ENCODE measurements at places on chromosomes 5 and 9.

DNA sequence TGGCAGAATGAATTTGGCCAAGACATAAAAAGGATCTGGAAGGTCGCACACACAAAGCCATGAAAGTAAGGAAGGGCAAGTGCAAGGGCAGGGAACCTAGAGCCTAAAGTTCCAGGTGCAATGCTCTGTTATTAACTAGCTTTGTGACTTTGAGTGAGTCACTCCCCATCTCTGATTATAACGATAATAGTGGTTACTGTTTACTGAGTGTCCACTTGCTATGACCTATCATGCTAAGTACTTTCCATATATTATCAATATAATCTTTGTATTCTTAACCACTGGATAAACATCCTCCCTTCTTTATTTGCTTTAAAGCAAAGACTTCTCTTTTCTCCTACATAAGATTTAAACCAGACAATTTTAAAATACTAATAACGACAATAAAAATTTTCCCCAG, 504.6 kb upstream of the BRINP1 start:
- no peak for DNase-seq
- peaks cover 3% of the 10 kb centered on the region for H3K27me3 ChIP-seq
- H3K27ac ChIP-seq = no peak overlapping the region
- no peaks in the 10 kb centered on the region for H3K36me3 ChIP-seq
- no peak overlapping the region for H3K4me3 ChIP-seq

GRCh38 chr9:83047839-83048775, 14.8 kb downstream of the RASEF start:
- no peaks in the 10 kb centered on the region for H3K4me1 ChIP-seq
- no peak overlapping the region for H3K4me3 ChIP-seq
- no peaks in the 10 kb centered on the region for H3K27me3 ChIP-seq
- H3K36me3 ChIP-seq = no peaks in the 10 kb centered on the region
- DNase-seq = no peak

DNA sequence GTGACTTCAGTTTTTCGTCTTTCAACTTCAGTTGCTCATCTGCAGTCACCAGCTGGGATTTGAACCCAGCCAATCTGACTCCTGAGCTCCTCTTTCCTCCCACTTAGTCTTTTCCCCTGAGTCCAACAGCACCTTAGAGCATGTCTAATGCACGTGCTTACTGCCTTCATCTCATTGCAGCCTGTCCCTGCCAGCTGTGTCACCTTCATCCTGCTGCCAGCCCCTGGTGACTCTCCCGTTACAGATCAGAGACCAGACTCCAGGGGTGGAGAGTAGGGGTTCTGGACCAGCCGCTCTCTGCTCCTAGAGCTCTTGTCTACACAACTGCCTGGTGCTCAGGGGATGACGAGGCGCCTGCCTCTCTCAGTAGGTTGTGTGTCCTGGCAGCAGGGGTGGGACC, 132.9 kb upstream of the LMX1B start:
- H3K4me1 ChIP-seq = peaks cover 9% of the 10 kb centered on the region
- peaks cover 2% of the 10 kb centered on the region for H3K36me3 ChIP-seq
- no peak overlapping the region for H3K27ac ChIP-seq
- peaks cover 4% of the 10 kb centered on the region for H3K27me3 ChIP-seq
- no peak overlapping the region for H3K4me3 ChIP-seq

DNA sequence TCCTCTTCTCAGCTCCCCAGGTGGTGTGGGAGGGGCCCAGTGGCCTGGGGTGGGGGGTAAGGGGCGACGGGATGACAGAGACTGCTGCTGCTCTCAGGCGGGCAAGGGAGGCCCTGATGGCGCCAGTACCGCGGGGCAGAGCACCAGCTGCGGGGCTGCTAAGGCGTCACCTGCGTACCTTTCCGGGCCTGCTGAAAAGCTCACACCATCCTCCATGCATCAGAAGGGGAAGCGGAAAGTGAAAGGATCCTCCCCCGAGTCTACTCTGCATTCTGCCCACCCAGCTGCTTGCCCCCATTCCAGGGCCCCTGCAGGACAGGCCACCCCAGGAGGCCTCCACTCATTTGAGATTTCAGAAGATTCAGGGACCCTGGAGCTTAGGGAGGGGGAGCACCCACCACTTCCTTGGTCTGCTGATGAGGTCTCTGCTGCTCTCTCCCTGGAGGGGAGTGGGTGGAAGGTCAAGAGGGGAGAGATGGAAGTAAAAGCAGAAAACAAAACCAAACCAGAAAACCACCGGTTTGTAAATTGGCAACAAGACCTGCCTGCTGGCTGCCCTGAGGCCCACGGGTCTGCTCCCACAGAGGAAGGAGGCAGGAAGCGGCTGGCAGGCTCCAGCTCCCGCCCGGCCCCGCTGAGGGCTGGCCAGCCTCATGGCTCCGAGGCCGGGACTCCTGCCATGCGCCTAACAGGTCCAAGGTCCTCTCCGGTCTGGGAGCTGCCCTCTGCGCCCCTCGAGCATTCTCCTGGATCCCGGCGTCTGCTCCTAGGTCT, 33.6 kb downstream of the PRRT1B start:
- H3K4me1 ChIP-seq = peaks cover 9% of the 10 kb centered on the region
- no peaks in the 10 kb centered on the region for H3K27me3 ChIP-seq
- H3K27ac ChIP-seq = peak overlapping the region; percentile 91
- H3K4me3 ChIP-seq = peak overlapping the region; percentile 41
- peaks cover 25% of the 10 kb centered on the region for H3K36me3 ChIP-seq
- peak; percentile 67 for DNase-seq

DNA sequence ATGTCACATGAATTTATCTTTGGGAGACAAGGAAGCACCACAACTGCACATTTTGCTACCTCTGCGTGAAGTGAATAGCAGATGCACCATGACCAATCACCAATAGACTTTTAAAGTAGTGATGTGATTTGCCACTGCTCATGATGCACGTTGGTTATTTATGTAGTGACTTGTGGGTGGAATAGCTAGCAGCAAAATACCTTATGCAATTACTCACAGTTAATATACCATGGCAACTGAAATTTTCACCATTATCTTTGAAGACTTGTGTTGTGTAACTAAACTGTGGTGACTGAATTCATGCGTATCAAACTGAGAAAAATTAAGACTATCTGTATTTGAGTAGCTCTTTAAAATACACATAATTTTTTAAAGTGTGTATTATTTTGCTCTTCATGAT, 46.2 kb upstream of the TUSC1 start:
- no peaks in the 10 kb centered on the region for H3K36me3 ChIP-seq
- no peak for DNase-seq
- no peaks in the 10 kb centered on the region for H3K27me3 ChIP-seq
- H3K4me1 ChIP-seq = no peaks in the 10 kb centered on the region
- no peak overlapping the region for H3K27ac ChIP-seq

DNA sequence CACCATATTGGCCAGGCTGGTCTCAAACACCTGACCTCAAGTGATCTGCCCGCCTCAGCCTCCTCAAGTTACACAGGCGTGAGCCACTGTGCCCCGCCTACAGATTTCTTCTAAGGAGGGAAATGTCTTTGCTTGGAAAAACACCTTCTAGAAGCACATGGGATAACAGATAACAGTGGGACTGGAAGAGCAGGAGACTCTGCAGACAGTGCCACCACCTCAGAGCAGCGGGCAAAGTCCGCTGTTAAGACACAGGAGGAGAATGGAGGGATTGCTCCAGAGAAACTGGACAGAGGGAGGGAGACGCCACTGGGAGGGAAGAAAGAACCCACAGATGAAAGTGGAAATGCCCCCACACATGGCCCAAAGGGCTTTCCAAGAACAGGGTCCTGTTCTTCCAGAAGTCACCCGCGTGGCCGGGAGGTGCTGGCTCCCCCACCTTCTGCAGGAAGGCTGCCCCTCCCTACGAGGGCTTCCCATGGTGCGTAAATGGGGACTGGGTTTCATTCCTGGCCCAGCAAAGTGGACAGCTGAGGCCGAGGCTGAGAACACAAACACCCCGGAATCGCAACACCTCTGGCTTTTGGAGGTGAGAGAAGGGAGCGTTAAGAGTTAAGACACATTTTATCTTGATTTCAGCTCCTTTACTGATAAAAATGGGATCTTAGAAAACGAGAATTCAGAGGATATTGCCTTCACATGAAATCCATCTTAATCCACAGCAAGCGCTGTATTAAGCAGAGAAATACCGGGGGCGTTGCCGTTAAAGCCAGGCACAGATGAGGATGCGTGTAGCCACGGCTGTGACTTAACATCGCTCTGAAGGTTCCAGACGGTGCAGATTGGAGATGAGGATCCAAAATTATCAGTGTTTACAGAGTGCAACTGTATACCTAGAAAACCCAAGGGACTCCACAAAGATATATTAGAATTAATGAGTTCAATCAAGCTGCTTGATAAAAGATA, 11.2 kb downstream of the ADAMTS2 start:
- no peak overlapping the region for H3K27ac ChIP-seq
- no peak overlapping the region for H3K4me3 ChIP-seq
- H3K27me3 ChIP-seq = peaks cover 9% of the 10 kb centered on the region

DNA sequence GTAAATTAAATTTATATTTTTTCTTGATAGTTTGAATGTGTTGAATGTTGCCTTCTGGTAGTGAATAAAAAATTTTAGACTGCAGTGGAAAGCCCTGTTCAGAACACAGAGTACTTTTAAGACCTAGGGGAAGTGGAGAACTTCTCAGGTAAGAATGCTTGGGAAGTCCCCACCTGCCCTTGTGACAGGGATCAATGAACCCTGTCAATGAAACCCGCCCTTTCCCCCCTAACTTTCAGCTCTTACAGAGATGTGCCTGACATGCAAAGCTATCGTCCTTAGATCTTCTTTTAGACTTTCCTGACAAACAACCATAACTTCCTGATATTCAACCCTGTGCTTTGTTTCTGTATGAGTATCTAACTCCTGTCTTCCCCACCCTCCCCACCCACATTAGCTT, 562.7 kb downstream of the TLE4 start:
- DNase-seq = peak; percentile 24
- no peaks in the 10 kb centered on the region for H3K27me3 ChIP-seq
- H3K4me3 ChIP-seq = peak overlapping the region; percentile 45
- H3K27ac ChIP-seq = peak overlapping the region; percentile 94
- peaks cover 4% of the 10 kb centered on the region for H3K36me3 ChIP-seq

DNA sequence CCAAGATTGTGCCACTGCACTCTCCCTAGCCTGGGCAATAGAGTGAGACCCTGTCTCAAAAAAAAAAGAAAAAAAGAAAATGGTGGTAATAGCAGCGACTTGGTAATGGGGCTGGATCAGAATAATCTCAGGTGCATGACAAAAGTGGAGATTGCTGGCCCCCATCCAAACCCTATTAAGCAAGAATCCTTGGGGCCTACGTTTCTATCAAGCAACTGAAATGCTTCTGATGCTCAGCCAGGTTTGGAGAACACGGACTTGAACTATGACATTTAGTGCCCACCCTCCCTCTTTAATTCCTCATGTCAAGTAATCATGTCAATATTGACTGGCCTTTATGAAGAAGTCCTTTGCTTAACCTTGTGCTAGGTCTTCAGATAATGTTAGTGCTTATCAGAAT, 6.6 kb downstream of the C5orf52 start:
- no peak overlapping the region for H3K27ac ChIP-seq
- H3K4me3 ChIP-seq = no peak overlapping the region
- no peaks in the 10 kb centered on the region for H3K36me3 ChIP-seq

GRCh38 chr5:124686239-124687004, 60.0 kb downstream of the ZNF608 start:
- no peak for DNase-seq
- H3K4me3 ChIP-seq = no peak overlapping the region
- H3K27me3 ChIP-seq = no peaks in the 10 kb centered on the region
- H3K27ac ChIP-seq = peak overlapping the region; percentile 43
- peaks cover 5% of the 10 kb centered on the region for H3K36me3 ChIP-seq
- H3K4me1 ChIP-seq = peaks cover 19% of the 10 kb centered on the region

GRCh38 chr5:174832811-174833210, 108.4 kb downstream of the MSX2 start:
- H3K4me1 ChIP-seq = no peaks in the 10 kb centered on the region
- no peak for DNase-seq
- no peak overlapping the region for H3K27ac ChIP-seq
- no peaks in the 10 kb centered on the region for H3K36me3 ChIP-seq
- H3K4me3 ChIP-seq = no peak overlapping the region

DNA sequence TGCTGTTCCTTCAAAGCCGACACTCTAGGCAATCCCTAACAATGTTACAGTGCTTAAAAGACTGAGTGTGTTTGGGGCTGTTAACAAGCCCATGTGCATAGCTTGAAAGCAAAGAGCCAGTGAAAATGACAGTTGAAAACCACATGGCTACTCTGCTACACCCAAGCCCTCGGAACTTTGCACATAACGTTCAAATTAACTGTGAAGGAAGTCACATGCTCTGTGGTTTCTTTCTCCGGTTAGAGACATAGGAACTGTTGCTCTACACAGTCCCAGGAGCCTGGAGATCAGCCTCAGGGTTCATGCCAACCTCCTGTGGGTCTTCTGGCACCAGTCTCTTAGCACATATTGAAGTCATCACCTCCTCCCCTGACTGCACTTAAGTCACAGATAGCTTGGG, 51.1 kb downstream of the C9orf152 start:
- H3K36me3 ChIP-seq = peaks cover 34% of the 10 kb centered on the region
- no peak for DNase-seq
- peaks cover 74% of the 10 kb centered on the region for H3K4me1 ChIP-seq
- no peaks in the 10 kb centered on the region for H3K27me3 ChIP-seq
- peak overlapping the region; percentile 80 for H3K27ac ChIP-seq
- H3K4me3 ChIP-seq = peak overlapping the region; percentile 65

DNA sequence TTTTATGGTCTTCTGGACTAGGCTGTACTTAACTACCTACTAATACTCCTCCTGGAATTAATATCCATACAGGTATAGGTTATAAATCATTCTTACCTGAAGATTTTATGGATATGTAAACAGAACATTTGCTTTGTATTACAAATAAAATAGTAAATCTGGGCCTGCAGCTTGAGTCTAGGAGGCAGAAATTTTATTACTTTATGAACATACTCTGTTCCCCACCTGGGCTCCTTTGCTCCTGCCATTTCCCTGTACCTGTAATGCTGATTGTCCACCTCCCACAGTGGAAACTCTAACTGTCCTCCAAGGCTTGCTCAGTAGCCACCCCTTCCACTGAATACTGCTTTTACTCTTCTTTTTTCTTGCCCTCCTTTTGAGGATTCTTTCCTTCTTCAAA, 108.0 kb downstream of the PAM start:
- H3K27me3 ChIP-seq = peaks cover 5% of the 10 kb centered on the region
- peaks cover 7% of the 10 kb centered on the region for H3K4me1 ChIP-seq
- no peak for DNase-seq
- H3K27ac ChIP-seq = no peak overlapping the region

- no peaks in the 10 kb centered on the region for H3K4me1 ChIP-seq
- peaks cover 4% of the 10 kb centered on the region for H3K27me3 ChIP-seq
- H3K36me3 ChIP-seq = no peaks in the 10 kb centered on the region
- no peak overlapping the region for H3K27ac ChIP-seq
Measured at GRCh38 chr5:175614223-175614815, 43.6 kb upstream of the HRH2 start.

Measured in memory B cell (primary cell).